ENCODE measurements at places on chromosomes 13 and 19.

GRCh38 chr13:110162053-110162452, 144.9 kb downstream of the COL4A1 start:
- no peak for DNase-seq

DNA sequence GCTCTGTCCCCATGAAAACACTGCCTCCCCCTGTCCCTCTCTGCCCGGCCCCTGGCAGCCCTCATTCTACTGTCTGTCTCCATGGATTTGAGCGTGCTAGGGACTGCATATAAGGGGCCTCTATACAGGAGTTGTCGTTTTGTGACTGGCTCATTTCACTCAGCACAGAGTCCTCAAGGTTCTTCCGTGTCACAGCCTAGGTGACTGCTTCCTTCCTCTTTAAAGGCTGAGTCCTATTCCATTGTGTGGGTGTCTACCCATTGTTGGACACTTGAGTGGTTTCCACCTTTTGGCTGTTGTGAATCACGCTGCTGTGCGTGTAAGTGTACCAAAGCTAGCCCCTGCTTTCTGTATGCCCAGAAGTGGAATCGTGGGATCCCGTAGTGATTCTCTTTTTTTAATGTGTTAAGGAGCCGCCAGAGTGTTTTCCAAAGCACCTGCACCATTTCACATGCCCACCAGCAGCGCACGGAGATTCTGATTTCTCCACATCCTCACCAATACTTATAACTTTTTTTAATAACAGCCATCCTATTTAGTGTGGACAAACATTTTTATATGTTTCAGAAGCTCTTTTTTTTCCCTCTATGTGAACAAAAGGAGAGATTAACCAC, 116.7 kb downstream of the COL4A2 start:
- DNase-seq = no peak

- DNase-seq = no peak
These were observed 483.2 kb downstream of the DIAPH3 start for GRCh38 chr13:59680429-59681024.

DNA sequence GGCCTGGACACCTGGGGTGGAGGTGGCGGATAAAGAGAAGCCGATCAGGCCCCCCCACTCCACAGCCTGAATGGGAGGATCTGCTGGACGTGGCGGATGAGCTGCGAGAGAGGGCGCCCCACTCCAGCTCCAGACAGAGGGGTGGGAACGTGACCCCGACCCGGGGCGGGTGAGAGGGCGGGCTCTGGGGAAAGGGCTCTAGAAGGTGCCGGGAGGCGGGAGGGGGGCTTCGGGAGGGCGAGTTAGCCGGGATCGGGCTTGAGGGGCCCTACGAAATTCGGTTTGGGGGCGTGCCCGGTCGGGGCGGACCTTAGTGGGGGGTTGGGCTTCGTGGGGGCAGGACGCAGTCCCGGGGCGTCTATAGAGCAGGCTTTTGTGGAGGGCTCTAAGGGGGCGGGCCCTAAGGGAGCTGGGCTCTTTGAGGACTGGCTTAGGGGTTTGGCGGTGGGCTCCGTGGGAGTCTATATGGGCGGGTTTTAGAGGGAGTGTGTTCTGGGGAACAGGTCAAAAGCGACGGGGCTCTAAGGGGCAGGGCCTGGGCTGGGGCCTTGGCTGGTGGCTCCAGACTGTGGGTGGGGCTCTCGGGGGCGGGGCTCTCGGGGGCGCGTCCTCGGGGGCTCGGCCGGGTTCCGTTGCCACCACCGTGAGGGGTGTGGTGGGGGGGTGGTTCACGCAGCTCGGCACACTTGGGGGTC, 4.1 kb upstream of the NANOS3 start:
- DNase-seq = no peak

DNA sequence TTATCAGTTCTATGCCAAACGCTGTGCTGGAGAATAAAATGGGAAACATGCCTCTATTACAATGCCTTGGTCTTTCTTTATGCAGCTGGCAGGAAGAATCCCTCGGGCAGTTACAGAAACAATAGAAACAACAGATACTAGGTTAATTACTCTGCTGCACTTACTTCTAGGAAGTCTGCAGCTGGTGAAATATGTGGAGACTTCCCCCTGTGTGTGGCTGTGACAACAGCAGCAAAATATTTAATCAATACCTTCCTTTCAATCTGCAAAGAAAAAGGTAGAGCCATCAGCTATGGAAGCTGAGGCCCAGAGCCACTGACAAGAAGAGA, 9.9 kb downstream of the STOML3 start:
- no peak for DNase-seq

GRCh38 chr19:42247640-42248199, 5.3 kb upstream of the GSK3A start:
- no peak for DNase-seq

GRCh38 chr19:14089412-14089661, 1.2 kb downstream of the SAMD1 start:
- DNase-seq = no peak

- DNase-seq = no peak
These were observed 30.0 kb upstream of the RFXAP start for GRCh38 chr13:36789061-36789460.

GRCh38 chr19:5193192-5193591, 147.4 kb downstream of the PTPRS start:
- DNase-seq = no peak

- no peak for DNase-seq
These were observed 3.0 kb downstream of the MARK4 start for GRCh38 chr19:45254044-45254531.

DNA sequence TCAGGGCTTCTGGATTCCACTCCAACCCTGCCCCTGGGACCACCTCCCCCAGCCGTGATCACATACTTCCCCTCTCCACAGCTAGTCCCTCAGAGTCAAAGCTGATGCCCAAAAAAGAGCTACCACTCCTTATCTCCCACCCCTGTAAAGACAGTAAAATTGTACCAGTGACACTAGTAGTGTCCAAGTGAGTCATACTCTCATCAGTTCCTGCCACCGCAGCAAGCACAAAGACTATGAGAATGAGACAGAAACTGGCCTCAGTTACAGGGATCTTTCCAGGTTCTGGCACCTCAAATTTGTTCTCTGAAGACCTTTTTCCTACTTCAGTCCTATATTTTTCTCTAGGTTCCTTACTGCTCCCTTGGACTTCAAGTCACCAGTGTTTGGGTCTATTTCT, 144.2 kb downstream of the SPRY2 start:
- DNase-seq = no peak

All from AG09319 (cell line).